Stomach (tissue), 19 donors: ENCODE measurements at places on chromosomes 7 and 10. TPM values are rescaled to one million over a fixed set of nuclear protein-coding genes. Genes with fewer than 3 reads are reported as not detected.

DNA sequence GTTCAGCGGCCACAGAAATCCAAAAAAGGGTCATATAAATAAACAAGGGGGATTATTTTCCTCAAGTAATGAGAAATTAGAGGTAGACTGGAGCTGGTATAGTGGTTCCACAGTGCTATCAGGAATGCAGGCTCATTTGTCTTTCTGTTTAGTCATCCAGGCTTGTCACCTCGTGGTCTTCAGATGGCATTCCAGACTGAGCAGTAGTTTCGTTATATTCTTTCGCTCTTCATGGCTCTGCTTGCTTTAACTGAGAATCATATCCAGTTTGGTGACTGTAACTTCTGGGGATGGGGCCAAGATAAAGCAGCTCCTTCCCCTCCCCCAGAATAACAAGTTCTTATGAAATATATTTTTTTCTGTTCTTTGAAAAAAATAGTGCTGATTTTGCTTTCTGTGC is 9.5 kb downstream of the ANKIB1 start:
- DNase-seq, result no peak

- no peak for DNase-seq
These were observed 2.4 kb downstream of the TPST1 start for GRCh38 chr7:66207540-66207939.

GRCh38 chr10:57959318-57960006 is 308.2 kb downstream of the IPMK start:
- DNase-seq, result no peak

- DNase-seq, result no peak
These were observed 766.0 kb upstream of the POT1 start for GRCh38 chr7:125695626-125696025.

DNA sequence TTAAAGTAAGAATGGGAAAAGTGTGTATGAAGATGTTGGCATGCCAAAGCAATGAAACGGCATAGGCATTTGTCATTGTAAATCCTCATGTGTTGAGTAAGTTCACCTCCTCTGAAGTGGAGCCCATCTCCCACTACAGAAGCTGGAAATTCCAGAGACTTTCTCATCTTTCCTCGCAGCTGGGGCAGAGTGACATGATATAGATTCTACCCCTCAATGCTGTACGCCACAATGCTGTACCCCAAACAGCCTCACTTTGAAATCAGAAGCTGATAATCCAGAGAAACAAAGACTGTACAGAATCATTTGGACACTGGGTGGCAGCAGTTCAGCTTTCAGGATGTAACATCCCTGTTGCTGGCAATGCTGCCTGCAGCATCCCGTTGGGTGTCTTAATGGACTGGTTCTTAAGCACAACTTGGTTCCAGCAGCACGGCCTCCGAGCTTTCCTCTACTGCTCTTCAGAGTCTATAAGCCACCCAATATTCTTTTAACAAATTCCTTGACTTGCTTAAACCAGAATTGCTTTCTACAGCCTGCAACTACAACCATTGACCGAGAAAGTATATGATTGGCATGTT is 18.8 kb downstream of the ZC3HAV1L start:
- peak; percentile 65 for DNase-seq

GRCh38 chr10:132876993-132877431 is 65.4 kb downstream of the CFAP46 start:
- DNase-seq, result no peak

DNA sequence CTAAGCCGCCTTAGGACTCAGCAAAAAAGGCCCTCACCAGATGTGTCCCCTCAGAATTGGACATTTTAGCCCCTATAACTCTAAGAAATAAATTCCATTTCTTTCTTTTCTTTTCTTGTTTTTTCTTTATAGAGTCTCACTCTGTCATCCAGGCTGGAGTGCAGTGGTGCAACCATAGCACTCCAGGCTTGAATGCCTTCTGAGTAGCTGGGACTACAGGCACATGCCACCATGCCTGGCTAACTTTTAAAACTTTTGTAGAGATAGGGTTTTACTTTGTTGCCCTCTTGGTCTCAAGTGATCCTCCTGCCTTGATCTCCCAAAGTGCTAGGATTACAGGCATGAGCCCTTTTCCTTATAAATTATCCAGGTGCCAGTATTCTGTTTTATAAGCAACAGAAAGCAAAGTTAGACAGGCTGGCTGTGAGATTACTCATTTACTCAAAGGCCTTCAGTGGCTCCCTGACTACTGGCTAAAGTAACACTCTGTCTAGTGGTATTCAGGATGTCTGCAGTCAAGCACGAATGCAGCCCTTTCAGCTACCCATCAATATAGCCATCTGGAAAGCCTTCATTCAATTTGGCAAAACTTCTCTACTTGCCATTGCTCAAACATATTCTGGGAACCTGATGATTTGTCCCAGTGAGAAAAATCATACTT is 128.6 kb downstream of the ICA1 start:
- DNase-seq, result no peak

- DNase-seq, result no peak
These were observed 9.5 kb upstream of the ING3 start for GRCh38 chr7:120941064-120941463.

- no peak for DNase-seq
These were observed 4.7 kb downstream of the NOD1 start for GRCh38 chr7:30473903-30474302.

DNA sequence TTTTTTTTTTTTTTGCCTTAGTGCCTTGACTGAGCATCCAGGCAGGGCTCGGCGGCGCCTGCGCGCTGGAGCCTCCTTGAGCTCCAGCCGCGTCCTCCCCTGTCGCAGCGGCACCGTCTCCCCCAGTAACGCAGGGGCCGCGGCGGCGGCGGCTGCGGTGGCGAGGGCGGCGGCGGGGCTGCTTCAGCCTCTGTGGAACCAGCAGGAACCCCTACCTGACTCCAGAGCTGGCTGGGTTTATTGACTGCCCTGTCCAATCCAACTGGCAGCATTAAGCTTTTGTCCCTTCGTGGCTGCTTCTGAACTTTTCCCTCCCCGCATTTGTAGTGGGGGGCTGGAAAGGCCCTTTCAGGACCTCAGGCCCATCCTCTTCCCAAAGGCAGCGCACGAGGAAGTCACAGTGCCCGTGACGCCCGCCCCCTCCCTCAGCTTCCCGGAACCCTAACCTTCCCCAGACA is at the start of gene GPR85:
Gene GPR85 (minus strand): TSS at position 397 of the 458 bp plus-strand sequence. CDS start 2,106 bp downstream, outside the sequence.
- peak; percentile 40 for DNase-seq

- DNase-seq, result no peak
These were observed 248.3 kb downstream of the ADARB2 start for GRCh38 chr10:1488970-1489548.

DNA sequence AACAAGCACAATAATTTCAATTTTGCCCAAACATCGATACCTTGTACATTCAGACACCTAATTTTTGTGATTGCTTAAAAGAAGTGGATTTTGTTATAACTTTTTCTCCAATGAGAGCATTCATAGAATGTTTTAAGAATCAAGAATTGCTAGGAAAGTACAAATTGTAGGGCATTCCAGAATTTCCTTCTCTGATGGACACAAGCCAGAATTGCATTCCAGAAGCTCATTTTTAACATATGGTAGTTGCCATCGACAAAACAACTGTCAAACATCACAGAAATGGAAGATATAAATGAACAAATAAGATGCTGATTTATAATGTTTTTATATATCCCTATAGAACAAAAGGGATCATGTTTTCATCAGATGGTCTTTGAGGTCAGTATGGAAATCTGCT is 258.4 kb upstream of the NPVF start:
- DNase-seq, result no peak

DNA sequence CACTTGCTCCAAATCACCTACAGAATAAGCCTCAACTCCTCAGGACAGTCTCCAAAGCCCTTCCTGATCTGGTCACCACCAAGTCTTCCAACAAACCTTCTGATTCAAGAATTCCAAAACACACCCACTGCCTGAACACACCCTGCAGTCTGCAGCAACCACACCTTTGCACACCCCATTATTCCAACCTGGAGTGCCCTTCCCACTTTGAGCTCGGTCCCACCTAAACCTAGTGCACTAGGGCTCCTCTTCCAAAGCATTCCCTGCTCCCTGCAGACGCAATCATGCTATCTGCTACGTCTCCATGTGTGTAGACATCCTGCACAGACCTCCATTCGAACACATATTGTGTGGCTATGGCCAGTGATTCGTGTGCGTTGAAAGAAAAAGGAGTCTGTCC is 289.3 kb downstream of the GRID1 start:
- peak; percentile 7 for DNase-seq

Gene RAB19
- not detected for total RNA-seq

Gene SPDYE2B
- not detected for total RNA-seq

Gene AS3MT
- total RNA-seq, result not detected

Gene OR9A2
- total RNA-seq, result not detected

Gene ZNF273
- total RNA-seq, result 11.9 TPM

Gene STEAP1
- total RNA-seq, result 1.8 TPM

Gene SFTPD
- total RNA-seq, result not detected
